ENCODE measurements at places on chromosomes 7 and 10. TPM values are rescaled to one million over a fixed set of nuclear protein-coding genes. Genes with fewer than 3 reads are reported as not detected.

VENTX gene
- total RNA-seq = not detected

MSRB2 gene
- 4.5 TPM for total RNA-seq

PON1 gene
- not detected for total RNA-seq

LRIT1 gene
- total RNA-seq = not detected

MKLN1 gene
- 54.2 TPM for total RNA-seq

BEND7 gene
- total RNA-seq = not detected

ZKSCAN1 gene
- total RNA-seq = 67.1 TPM

CUEDC2 gene
- 38.7 TPM for total RNA-seq

OR6V1 gene
- total RNA-seq = not detected

ERVW-1 gene
- total RNA-seq = not detected

FOXI2 gene
- total RNA-seq = not detected

MMD2 gene
- total RNA-seq = not detected

DPYSL4 gene
- 2.8 TPM for total RNA-seq

GPNMB gene
- total RNA-seq = 1.8 TPM

TLL2 gene
- total RNA-seq = not detected

LHPP gene
- total RNA-seq = 12.5 TPM

PRF1 gene
- total RNA-seq = 35.7 TPM

GRM8 gene
- not detected for total RNA-seq

C7orf33 gene
- total RNA-seq = not detected

NKX2-3 gene
- not detected for total RNA-seq

TUBB8 gene
- 0.32 TPM for total RNA-seq

FAM25C gene
- not detected for total RNA-seq

GDF10 gene
- 0.23 TPM for total RNA-seq

TDRD1 gene
- 0.20 TPM for total RNA-seq

CRHR2 gene
- total RNA-seq = not detected

FXYD4 gene
- not detected for total RNA-seq

CALCR gene
- not detected for total RNA-seq

EVX1 gene
- total RNA-seq = not detected

GNAT3 gene
- total RNA-seq = not detected

NSUN6 gene
- total RNA-seq = 19.2 TPM

GTPBP10 gene
- 31.2 TPM for total RNA-seq

PDZD7 gene
- total RNA-seq = 1.3 TPM

ANKRD61 gene
- 0.33 TPM for total RNA-seq

TLX1 gene
- not detected for total RNA-seq

IQCE gene
- total RNA-seq = 9.5 TPM

SRGN gene
- 490 TPM for total RNA-seq

GIMAP6 gene
- 35.9 TPM for total RNA-seq

ARHGEF35 gene
- 4.6 TPM for total RNA-seq
